ENCODE measurements at places on chromosomes 3 and 15. TPM values are rescaled to one million over a fixed set of nuclear protein-coding genes. Genes with fewer than 3 reads are reported as not detected.

GRCh38 chr3:23915537-23916108 lies 1.2 kb downstream of the NKIRAS1 start:
- DNase-seq: no peak

GRCh38 chr3:17459470-17459993 lies 282.9 kb downstream of the TBC1D5 start:
- no peak for DNase-seq

GRCh38 chr3:40328374-40328773 lies 18.9 kb downstream of the EIF1B start:
- no peak for DNase-seq

The VIPR1 gene
- 1.0 TPM for polyA plus RNA-seq

The TGM5 gene
- not detected for polyA plus RNA-seq

All from renal cortex interstitium (tissue), 15 donors.